ENCODE measurements at places on chromosomes 16 and 17.

DNA sequence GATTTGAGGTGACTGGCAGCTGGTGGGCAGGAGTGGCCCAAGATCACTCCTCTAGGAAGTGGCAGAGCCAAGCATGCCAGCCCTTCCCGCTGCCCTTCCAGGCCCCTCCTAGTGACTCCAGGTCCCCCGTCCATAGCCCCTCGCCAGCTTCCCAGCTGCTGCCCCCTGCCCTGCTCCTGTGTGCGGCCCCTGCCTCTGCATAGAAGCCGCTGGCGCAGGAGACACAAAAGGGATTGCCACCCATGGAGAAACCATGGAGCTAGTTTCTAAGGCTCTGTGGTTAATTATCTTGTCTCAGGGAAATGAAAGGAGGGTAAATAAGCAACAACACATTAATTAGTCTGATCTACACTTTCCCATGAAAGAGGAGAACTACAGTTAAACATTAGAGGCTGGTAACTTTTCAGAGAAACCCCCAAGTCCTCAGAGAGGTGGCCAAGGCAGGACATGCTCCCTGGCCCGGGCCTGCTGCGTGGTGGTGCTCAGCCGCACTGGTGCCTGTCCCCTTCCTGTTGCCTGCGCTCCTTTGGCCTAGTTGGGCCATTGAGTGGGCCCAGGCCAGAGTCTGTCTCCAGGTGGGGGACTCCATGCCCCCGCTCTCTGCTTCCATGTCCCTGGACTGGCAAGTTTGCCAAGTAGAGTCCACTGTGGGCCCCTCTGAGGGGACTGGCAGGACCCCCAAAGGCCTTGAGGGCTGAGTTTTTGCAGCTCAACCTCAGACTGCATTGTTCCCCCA, 65.2 kb downstream of the PRMT7 start:
- DNase-seq: no peak

- no peak for DNase-seq
Observed at GRCh38 chr17:19569785-19570543, 36.3 kb downstream of the SLC47A1 start.

- peak; percentile 46 for DNase-seq
Observed at GRCh38 chr16:24858219-24859041, 12.7 kb downstream of the SLC5A11 start.

DNA sequence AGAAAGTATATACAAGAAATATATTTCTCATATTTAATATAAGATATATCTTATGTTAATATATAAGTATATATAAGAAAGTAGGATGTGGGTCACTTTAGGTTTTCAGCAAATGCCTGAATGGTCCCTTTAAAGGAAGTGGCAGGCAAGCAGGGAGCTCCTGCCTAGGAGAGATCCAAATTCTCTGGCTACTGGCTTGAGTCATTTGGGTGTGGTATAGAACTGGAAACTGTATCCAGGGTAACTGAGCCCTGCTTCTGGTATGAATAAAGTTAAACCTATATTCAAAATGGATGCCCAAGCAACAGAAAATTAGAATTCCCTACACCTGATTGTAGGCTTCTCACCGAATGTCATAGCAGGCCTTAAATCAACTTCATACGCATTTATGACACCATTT, 144.4 kb downstream of the ZNF18 start:
- peak; percentile 1 for DNase-seq

- no peak for DNase-seq
Observed at GRCh38 chr16:87687126-87687910, 78.5 kb downstream of the KLHDC4 start.

GRCh38 chr17:11871773-11872172, 125.5 kb downstream of the ZNF18 start:
- DNase-seq: no peak

DNA sequence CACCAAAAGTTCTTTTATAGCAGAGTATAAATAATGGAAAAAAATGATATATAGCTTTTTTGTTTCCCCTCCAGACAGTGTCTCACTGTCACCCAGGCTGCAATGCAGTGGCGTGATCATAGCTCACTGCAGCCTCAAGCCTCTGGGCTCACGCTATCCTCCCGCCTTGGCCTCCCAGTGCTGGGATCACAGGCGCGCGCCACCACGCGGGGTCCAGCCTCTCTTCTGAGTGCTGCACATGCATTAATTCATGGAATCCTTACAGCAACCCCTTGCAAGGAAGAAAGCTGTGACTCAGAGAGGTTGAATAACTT, 18.0 kb upstream of the ZNF629 start:
- DNase-seq: no peak

- no peak for DNase-seq
Observed at GRCh38 chr17:27157297-27157696, 136.6 kb upstream of the WSB1 start.

GRCh38 chr16:87556941-87557459, 45.3 kb upstream of the JPH3 start:
- DNase-seq: no peak

DNA sequence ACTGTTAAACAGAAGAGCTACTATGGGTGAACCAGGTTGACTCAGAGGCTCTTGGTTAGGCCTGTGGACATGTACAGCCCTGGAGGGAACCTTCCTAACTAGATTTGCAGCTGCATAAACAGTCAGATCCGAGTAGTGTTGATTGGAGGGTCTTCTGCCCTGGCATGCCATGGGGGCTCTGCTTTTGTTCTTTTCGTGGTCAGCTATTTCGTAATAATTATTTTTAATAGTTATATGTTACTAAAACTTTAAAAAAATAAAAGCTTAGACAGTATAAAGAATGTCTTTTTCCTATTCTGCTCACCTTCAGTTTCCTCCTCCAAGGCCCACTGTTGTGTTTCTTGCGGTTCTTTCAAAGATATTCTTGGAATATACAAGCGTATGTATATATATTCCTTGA, 67.4 kb upstream of the CLEC18A start:
- no peak for DNase-seq

DNA sequence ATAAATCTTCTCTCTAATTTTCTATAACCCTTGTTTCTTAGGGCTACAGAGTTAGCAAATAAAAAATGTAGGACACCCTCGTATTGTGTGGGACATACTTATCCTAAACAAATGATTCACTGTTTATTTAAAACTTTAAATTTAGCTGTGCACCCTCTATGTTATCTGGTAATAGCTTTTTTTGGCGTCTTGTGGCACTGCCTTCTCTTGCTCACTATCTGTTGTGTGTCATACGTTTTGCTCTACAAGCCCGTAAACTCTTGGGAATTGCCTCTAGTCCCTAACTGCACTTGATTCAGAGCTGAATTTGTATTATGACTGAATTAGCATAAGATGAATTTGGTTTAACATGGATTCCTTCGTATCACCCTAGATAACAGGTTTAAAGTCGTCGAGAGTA, 144.3 kb upstream of the MYOCD start:
- no peak for DNase-seq

DNA sequence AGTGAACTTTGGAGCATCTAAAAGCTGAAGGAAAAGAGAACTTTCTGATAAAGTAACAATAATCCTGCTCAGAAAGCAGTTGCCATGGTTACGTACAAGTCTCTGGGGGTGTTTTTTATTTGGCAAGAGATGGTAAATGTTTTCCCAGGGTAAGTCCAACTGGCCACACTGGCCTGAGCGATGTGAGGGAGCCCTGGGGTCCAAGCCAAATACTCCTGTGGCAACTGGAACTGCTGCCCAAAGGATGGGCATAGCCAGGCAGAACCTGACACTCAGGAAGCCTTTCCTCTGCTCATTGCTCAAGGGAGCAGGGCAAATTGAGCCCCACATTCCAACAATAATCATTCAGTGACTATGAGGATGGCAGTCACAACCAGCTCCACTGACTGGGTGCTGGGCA, 26.8 kb upstream of the WSCD1 start:
- no peak for DNase-seq

GRCh38 chr16:66701026-66701425, 4.5 kb upstream of the CMTM4 start:
- DNase-seq: no peak

DNA sequence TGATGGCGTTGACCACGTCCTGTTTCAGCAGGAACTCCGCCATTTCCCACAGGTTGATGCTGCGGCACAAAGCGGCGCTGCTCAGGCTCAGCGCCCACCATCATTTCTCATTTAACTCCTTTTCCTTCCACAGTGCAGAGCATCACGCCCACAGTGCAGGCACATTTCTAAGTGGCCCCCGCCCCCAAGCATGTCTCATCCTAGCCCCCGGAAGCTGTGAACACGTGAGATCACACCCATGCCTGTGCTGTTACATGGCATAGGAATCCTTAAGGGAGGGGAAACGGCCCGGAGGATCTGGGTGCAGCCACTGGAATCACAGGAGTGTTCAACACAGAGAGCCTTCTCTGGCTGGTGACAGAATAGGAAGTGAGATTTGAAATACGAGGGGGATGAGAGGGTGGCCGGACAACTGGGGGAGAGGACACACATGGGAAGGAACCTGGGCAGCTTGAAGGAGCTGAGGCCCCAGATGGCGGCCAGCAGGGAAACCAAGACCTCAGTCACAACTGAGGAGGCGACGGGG, 4.7 kb downstream of the NAGPA start:
- no peak for DNase-seq

GRCh38 chr16:75742424-75743047, 16.2 kb upstream of the CPHXL start:
- DNase-seq: no peak

- no peak for DNase-seq
Observed at GRCh38 chr16:71229344-71229743, 1.2 kb downstream of the HYDIN start.

GRCh38 chr16:30896261-30896888, at the start of gene CTF1:
TSS of gene CTF1 (plus strand) at chr16:30896614. CDS start at chr16:30896644, 30 bp downstream.
- DNase-seq: peak; percentile 52
